ENCODE measurements at places on chromosomes 2 and 18.

DNA sequence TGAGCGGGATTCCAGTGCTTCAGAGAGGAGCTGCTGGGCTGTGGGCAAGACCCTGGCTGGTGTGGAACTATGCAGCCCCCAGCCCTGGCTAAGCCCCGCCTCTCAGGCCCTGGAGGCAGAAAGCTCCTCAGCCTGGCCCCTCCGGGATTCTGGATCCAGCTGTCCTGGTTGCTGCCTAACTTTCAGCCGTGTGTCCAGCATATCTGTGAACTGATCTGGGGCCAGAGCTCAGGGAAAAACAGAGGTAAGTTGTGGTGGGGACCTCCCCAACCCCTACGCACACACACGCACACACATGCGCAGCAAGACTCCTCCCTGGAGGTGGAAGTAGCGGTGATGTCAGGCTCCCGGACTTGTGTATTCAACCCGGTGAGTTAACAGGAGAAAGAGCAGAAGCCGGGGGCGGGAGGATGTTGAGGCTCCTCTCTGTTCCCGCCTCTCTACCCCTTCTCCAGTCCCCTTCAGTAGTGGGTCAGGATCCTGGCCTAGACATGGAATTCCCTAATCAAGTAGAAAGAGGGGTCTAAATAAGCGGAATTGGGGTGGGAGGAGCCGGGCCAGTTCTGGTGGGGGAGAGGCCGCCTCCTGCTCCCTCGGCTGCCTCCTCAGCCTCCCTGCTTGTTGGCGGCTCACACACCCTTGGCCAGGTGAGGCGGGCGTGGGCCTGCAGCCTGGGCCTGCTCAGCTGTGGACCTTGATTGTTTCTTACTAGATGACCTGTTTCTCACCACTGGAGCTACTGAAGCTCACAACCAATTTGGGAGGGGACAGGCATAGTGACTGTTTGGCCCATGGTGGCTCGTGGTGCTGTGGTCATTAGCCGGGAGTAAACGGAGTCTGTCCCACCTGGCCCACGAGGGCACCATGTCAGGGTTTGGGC lies 33.4 kb downstream of the SIX2 start:
- DNase-seq = no peak

GRCh38 chr18:2572171-2572569 lies 813 bp downstream of the NDC80 start:
- no peak for DNase-seq

GRCh38 chr2:15851076-15851693 lies 89.2 kb upstream of the MYCN start:
- DNase-seq = no peak

GRCh38 chr2:140747665-140748064 lies 1383.2 kb downstream of the LRP1B start:
- no peak for DNase-seq

- DNase-seq = no peak
These were observed 1.2 kb upstream of the MLPH start for GRCh38 chr2:237485844-237486243.

DNA sequence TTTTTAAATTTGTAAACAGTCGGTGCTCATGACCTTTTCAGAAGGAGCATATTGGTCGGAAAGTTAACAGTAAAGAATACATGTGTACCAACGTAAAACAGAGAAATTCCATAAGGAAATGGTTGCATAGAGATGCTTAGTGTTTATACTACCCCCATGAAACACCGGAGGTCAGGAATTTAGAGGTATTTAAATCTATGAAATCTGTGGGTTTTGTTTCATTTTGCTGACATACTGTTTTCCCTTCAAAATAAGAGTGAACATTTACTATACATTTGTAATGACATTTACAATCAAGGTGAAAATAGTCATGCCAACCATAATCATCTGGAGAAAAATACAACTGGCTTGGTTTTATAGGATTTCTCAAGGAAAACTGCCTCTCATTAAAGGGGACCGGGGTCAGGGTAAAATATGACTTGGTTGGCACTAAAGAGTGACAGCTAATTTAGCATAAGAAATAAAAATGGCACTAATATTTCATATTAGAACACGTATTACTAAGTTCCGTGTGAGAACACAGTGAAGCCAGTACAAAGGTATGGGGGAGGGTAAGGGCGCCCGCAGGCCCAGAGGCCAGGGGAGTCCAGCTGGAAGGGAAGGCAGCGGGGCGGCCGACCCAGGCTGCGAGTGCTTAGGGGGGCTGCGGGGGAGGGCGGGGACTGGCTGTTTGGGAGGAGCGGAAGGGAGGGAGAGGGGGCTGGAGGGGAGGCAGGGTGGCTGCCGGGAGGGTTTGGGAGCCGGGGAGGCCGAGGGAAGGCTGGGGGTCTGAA lies 1.1 kb upstream of the RNU4ATAC start:
- no peak for DNase-seq

GRCh38 chr2:48562281-48562680 lies 32.3 kb downstream of the STON1 start:
- no peak for DNase-seq

GRCh38 chr2:103789381-103790095 lies 1027.7 kb downstream of the TMEM182 start:
- no peak for DNase-seq

DNA sequence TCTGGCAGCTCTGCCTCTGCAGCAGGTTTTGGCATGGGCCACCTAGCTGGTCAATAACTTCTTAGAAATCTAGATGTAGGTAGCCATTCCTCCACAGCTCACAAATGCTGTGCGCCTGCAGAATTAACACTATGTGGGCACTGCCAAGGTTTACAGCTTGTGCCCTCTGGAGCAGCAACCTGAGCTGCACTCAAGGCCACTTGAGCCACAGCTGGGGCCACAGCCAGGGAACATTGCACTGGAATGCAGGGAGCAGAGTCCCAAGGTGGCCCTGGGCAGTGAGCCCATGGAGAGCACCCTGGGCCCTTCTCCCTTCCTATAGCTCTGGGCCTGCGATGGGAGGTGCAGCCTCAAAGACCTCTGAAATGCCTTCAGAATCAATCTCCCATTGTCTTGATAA lies 365.3 kb downstream of the SATB2 start:
- no peak for DNase-seq

GRCh38 chr2:57207191-57207590 lies 839.4 kb upstream of the VRK2 start:
- no peak for DNase-seq

DNA sequence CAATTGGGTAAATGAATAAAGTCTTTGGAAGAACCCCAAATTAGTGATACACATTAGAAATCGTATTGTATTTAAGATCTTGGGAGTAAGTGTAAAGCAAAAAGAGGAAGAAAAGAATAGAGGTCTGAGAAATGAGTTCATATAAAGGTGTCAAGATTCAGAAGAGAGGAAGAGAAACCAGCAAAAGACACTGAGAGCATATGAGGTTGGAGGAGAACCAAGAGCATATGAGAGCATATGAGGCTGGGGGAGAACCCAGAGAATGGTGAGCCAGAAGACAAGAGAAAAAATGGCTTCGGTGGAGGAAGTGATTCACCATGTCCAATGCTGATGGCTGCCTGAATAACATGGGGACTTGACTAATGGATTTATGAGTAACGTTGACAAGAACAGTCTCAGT lies 620.1 kb upstream of the GCFC2 start:
- DNase-seq = no peak

GRCh38 chr2:217288472-217289063 lies 428.7 kb upstream of the TNP1 start:
- DNase-seq = no peak

DNA sequence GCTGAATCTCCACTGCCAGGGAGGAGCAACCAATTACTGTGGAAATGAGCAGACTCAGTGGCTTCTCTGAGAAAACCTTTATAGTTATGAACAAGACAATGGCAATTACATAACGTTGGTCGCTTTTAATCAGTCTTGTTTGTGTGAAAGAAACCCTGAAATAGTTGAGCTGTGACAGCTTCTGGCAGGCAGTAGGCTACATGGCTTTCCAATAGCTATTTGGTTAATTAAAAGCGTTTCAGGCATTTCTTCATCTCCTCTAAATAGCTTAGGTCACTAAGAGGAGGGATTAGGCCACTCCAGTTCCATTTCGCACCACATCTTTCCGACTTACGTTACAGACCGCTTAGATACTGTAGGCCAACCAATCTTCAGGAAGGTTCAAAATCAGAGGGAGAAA lies 794.4 kb upstream of the ID2 start:
- no peak for DNase-seq

- no peak for DNase-seq
These were observed 186.3 kb upstream of the TMEFF2 start for GRCh38 chr2:192381082-192381481.

DNA sequence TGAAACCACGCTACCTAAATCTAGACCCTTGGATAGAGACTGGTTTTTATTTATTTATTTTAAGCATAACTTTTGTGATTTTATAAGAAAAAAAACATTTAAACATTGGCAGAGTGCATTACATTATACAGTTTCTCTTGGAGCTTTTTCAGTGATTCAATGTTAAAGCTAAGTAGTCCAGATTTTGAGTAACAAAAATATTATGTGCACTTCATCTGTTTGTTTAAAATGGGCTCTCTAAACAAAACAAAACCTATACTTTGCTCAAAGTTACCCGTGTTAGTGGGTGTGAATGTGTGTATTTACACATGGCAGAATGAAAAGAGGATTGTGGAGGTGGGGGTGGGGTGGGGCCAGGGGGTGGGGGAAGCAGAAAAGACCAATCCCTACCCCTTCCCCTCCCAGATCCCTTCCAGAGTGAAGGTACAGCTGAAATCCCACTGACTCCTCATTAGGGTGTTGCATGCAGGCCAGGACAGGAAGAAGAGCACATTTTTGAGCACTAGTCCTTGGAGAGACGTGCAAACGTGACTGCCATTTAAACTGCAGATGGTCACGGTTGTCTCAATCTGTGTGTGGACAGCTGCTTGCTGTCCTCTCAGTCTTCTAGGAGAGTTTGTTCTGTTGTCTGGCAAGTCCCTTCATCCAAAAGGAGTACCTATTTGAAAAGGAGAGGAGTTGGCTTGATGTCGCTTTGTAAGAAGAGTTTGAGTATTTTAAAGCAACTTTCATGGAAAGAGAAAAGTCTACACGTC lies 303.0 kb downstream of the ICOS start:
- no peak for DNase-seq

DNA sequence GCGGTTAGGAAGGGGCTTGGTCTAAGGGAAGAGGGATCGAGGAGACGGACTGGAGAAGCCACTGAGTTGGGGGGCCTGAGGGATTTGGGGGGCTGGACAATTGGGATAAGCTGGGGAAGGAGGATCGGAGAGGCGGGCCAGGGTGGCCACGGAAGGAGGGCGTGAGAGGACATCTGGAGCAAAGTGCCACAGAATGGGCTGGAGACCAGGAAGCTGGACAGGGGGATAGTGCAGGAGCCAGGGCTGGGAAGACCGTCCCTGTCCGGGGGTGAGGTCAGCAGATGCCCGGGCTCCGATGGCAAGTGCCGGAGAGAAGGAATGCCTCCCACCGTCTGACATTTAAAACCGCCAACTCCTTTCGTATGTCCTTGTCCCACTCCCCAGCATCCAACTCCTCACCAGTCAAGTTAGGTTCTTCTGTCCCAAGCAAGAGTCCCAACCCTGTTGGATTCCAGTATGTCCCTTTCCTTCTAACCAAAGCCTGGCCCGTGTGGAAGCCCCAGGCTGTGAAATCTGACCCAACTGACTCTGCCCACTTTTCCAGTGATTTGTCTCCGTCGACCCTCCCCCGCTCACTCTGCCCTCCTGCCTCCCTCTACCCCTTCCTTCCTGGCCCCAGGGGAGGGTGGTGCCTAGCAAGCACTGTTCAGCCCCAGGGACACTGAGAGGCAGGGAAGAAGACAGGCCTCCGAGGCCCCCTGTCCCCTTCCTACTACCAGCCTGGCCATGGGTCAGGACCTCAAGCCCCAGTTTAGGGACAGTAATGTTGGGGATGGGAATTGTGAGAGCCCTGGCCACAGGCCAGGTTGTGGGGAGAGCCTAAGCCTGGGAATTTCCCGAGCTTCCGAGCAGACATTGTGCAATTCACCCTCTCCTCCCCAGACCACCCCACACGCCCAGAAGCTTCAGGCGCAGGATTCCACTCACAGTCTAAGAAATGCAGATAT lies 31.5 kb upstream of the TMBIM1 start:
- DNase-seq = no peak

DNA sequence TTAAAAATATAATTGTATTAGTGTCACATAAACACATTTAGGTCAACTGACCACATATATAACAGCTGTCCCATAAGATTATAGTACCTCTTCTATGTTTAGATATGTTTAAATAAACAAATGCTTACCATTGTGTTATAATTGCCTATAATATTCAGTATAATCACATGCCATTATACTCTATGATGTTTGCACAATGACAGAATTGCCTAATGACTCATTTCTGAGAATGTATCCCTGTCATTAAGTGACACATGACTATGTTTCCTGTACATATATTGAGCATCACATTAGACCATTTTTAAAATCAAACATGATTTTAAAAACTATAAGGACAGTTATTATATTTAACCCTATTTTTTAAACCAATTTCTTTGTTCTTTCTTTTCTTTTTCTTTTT lies 89.8 kb downstream of the HS6ST1 start:
- DNase-seq = no peak

DNA sequence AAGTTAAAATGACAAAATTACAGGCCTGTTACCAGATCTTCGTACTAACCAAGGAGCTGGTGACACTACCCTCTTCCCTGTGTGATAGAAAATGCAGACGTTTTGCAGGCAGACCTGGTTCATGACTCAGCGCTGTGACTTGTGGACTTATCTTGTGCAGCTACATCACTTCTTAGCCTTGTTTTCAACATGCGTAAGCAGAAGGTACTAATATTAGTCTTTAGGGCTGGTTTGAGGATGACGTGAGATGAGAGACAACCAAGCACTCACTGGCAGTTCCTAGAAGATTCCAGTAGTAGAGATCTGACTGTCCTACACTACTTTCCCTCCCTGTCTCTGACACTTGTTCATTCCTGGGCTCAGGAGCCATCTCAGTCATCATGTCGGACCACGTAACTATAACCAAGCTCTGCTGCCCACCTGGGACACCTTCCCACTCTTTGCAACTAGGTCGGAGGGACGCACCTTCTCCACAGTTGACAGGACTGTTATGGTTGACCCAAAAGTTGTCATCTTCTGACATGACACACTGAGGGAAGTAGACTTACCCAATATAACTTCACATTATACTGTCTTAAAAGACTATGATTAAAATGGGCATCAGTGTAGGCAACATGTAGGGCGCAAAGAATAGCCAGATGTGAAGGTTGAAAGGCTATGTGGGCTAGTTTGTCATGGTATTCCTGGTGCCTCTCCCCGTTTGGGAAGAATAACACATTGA lies 64.8 kb downstream of the TNFRSF11A start:
- DNase-seq = no peak

DNA sequence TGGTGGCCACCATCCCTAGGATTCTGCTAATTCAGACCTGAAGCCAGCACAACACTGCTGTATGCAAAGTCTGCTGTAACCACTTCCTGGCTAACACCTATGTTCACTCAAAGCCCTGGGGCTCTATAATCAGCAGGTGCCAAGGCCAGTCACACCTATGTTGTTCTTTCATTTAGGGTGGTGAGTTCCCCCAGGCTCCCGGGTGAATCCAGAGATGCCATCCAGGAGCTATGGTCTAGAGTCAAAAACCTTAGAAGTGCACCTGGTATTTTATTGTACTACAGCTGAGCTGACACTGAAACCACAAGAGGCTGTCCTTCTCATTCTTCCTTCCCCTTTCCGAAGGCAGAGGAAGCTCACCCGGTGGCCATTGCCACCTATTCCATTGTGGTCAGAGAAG lies 46.2 kb upstream of the CCDC141 start:
- DNase-seq = peak; percentile 4

Data from activated CD4-positive, alpha-beta T cell treated with anti-CD3 and anti-CD28 coated beads for 48 hours (primary cell).